ENCODE measurements at places on chromosomes 7 and 10.
A peak's percentile ranks its signal among the peaks of the same experiment; 100 is the strongest.

- DNase-seq: no peak
Observed at GRCh38 chr7:16655394-16655793, 9.4 kb downstream of the BZW2 start.

DNA sequence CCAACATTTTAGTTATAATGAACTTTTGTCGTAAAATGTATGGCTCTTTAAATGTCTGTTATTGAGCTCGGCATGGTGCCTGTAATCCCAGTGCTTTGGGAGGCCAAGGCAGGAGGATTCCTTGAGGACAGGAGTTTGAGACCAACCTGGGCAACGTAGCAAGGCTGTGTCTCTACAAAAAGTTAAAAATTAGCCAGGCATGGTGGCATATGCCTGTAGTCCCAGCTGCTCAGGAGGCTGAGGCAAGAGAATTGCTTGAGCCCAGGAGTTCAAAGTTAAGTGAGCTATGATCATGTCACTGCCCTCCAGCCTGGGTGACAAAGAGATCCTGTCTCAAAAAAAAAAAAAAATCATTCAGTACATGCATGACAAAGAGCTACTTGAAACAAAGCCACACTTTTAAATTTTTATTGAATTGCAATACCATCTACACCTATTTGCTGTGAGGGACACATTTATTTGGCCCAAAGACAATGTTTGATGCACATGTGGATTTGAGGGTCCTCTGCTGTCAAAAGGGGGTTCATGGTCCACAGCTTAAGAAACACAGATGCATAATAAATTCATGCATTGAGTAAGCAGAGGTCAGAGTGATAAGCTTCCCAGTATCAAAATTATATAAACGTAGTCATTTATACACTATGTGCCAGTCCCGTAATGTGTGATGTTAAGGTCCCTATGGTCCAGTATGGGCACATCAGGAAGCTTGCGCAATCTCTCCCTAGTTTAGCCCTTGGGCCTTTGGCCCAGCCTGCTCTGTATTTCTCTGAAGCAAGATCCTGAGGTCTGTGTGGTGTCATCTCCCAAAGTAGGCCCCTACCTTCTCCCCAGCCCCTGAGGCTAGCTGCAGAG lies 4.4 kb upstream of the MALSU1 start:
- no peak for DNase-seq

- DNase-seq: no peak
Observed at GRCh38 chr7:73721377-73721817, 1.9 kb upstream of the STX1A start.

GRCh38 chr10:103597003-103597402 lies 103.5 kb downstream of the NEURL1 start:
- no peak for DNase-seq

- DNase-seq: no peak
Observed at GRCh38 chr10:118805146-118805545, 50.4 kb upstream of the CACUL1 start.

- no peak for DNase-seq
Observed at GRCh38 chr7:108307595-108307994, 148.6 kb downstream of the NRCAM start.

- DNase-seq: peak; percentile 88
Observed at GRCh38 chr10:86585037-86585929, 63.7 kb upstream of the WAPL start.

- DNase-seq: no peak
Observed at GRCh38 chr7:4162884-4163564, 519.1 kb upstream of the FOXK1 start.

DNA sequence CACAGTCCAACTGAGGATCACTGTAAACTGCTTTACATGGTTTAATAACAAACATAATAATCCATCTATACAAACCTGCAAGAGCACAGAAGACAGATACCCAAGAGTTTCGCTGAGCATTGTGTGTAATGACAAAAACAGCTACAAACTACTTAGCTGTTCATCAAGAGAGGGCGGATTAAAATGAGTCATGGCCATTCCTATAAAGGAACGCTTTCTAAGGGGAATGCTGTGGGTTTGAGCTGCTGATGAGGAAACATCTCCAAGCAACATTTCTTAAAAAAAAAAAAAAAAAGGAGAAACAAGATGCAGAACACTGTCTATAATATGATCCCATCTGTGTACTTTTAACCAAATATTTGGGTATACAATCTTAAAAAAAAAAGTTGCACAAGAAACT lies 33.8 kb downstream of the VOPP1 start:
- DNase-seq: no peak

- no peak for DNase-seq
Observed at GRCh38 chr7:83782628-83783027, 133.7 kb upstream of the SEMA3E start.

DNA sequence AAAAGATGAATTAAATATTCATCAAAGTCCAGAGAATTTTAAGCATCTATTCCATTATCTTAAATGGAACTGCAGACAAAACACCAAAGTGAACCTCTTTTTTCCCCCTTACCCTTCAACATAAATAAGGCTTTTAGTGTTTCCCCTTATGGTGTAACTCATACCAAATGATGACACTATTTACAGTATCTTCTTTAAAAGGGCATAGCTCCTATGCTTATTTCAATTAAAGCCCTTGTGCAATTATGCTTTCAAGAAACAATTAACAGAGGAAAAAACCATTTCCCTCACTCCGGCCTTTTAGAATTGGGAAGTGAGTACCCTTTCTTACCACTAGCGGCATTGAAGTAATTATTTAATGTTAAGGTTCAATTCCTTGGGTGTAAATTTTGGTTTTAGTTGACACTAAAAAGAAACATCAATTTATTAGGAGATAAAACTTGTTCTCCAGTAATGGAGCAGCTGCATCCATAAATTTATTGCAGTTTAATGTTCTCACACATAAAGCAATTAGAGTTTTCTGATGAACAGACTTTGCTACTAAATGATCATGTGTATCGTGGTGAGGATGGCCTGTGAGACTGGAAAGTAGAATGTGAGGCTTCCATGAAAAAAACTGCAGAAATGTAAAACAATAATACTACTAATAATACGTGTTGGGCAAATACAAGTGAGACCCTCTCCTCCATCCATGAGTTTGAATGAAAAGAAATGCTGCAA lies 661.3 kb downstream of the PARD3 start:
- no peak for DNase-seq

DNA sequence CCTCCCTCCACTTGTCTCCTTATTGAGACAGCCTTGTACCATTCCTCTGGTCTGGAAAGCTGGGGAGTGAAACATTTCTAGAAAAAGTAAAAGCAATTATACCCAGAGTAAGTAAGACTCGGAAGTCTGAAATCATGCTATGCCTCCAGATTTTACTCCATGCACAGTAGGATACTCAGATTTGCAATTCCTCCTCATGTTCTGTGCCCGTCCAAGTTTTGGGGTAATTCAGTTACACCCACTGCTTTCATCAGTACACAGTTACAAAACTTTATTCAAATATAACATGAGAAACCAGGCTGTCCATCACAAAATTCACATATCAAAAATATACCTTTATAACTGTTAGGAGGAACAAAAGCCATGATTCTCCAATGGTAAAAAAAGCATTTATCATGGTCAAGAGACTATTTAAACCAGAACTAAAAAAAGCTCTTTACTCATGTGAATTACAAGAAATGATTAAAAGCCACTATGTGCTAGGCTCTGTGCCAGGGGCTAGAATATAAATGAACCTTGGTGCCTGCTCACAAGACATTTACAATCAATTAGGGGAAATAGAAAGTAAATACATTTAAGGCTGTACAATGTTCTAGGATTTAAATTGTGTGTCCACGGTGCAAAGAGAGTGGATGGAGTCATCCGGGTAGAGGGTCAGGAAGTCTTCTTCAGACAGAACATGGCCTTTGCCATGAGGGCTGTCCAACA lies 320.2 kb downstream of the ELMO1 start:
- no peak for DNase-seq

DNA sequence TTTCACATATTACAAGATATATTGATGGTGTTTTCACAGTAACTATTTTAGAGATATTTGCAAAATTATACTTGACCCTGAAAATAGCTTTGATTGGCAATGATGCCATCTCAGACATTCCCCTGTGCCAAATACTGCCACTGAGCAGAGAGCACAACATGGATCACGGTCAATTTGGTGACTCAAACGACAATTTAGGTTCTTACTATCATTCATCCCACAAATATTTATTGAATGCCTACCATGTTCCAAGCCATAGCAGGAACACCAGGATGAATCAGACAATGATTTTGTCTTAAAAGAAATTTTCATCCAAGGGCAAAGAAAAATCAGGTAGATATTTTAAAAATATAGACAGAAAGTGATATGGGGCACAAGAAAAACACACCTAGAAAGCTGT lies 153.2 kb upstream of the ADO start:
- DNase-seq: no peak

- no peak for DNase-seq
Observed at GRCh38 chr7:66143876-66144332, 29.3 kb downstream of the CRCP start.

GRCh38 chr7:49400891-49401550 lies 372.4 kb upstream of the VWC2 start:
- DNase-seq: no peak

- DNase-seq: no peak
Observed at GRCh38 chr7:21011153-21011552, 224.5 kb upstream of the SP8 start.

GRCh38 chr10:30047924-30048531 lies 11.4 kb downstream of the JCAD start:
- DNase-seq: no peak

DNA sequence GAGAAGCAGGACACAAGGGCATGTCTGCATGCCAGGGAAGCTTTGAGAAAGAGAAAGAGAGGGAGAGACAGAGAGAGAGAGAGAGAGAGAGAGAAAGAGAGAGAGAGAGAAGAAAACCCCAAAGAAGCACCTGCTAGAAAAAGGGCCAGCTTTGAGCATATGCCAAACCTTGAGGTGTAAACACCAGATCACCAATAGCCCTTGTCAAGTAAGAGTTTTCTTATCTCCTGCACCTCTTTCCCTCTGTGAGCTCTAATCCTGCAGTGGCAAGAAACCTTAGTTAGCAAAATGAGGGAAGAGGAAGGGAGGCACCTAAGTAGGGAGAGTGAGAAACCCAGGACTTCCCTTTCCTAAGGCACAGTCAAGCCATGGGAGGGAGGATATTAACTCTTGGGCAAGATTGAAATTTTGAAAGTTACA lies 11.3 kb upstream of the TRDMT1 start:
- DNase-seq: no peak

- DNase-seq: no peak
Observed at GRCh38 chr10:71476228-71477011, 79.7 kb downstream of the CDH23 start.

- peak; percentile 7 for DNase-seq
Observed at GRCh38 chr10:131706476-131706875, 194.3 kb upstream of the PPP2R2D start.

GRCh38 chr7:103771294-103771693 lies 218.2 kb downstream of the RELN start:
- DNase-seq: no peak
